ENCODE measurements at places on chromosomes 1 and 21.

DNA sequence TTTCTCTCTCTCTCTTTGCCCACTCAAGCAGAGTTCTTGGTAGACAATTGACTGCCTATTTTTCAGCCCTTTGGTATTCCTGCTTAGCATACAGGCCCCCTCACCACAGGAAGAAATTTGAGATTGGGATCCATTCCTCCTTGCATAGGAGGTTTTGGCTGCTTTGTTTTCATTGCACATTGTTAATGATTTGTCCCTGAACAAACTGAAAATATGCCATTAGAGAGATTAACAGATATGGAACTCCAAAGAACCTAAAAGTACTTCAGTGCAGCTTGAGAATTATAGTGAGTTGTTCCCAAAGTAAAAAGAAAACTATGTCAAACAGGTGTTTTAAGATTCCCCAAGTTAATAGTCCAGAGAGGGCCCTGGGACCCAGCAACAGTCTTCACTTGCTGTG is 200.0 kb downstream of the TTLL7 start:
- DNase-seq = no peak

DNA sequence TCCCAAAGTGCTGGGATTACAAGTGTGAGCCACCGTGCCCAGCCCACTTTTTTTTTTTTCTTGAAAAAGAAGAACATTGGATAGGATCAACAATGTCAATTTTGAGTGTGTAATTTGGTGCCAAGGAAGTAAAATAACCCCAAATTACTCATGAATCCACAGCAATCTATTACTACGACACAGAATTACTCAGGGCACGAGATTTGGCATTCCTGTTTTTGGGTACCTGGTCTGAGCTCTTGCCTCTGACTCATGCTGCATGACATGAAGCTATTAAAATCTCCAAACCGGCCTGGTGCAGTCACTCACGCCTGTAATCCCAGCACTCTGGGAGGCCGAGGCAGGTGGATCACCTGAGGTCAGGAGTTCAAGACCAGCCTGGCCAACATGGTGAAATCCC is 10.4 kb downstream of the RNF19B start:
- no peak for DNase-seq

- DNase-seq = no peak
Observed at GRCh38 chr1:2983706-2984398, 37.4 kb upstream of the ACTRT2 start.

- DNase-seq = no peak
Observed at GRCh38 chr1:219731771-219732170, 118.9 kb upstream of the ZC3H11B start.

GRCh38 chr1:28123461-28123961 is 35.1 kb upstream of the EYA3 start:
- no peak for DNase-seq

- DNase-seq = peak; percentile 53
Observed at GRCh38 chr1:20717452-20718342, at the start of gene KIF17. Gene KIF17, minus strand, starts transcription at chr1:20718007. Its CDS starts 301 bp downstream, at chr1:20717706.

DNA sequence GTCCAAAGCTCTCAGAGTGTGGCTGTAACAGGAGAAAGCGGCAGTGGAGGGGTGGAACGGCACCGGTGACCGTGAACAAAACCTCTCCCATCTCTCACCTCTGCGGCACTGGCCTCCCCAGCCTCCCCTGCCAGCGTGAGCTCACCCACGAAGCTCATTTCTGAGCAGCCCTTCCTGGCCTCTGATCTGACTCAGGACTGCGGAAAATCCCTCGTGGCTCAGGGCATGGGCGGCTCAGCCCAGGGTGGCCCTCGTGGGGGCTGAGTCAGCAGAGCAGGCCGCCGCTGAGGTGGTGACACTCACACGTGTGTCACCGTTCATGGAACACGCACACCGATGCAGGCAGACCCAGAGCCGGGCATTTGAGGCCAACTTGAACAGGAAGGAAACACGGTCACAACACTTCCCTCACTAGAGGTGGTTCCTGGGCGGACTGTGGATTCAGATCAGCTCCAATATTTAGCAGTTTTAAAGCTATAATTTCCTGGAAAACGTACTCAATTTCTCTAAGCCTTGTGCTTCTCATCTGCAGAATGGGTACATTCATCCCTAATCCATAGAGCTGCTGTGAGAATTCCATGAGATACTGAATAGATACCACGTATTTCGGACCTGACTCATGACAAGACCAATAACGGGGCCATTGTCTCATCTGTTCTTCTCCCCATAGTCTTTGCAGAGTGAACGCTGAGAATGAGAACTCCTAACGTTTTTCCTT is 115.0 kb upstream of the TMPRSS2 start:
- DNase-seq = peak; percentile 2

GRCh38 chr1:200891774-200892157 is 2.9 kb upstream of the INAVA start:
- DNase-seq = no peak

DNA sequence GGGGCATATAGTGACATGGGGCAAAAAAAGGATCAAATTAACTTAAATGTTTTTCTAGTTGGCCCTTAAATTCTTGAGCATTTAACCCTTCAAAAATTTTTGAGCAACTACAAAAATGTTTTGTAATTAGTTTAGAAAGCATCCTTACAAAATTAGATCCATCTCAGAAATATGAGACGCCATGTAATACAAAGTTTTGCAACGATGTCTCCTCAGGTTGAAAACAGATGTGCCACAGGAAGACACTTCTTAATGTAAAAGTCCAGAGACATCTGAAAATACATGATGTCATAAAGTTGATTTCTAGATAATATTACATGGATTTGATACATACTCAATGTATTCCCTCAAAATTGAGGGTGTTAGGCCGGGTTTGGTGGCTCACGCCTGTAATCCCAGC is 37.5 kb downstream of the CD46 start:
- DNase-seq = no peak

- no peak for DNase-seq
Observed at GRCh38 chr1:178768423-178768822, 43.4 kb downstream of the RALGPS2 start.

GRCh38 chr1:84855168-84855567 is 37.8 kb downstream of the LPAR3 start:
- no peak for DNase-seq

DNA sequence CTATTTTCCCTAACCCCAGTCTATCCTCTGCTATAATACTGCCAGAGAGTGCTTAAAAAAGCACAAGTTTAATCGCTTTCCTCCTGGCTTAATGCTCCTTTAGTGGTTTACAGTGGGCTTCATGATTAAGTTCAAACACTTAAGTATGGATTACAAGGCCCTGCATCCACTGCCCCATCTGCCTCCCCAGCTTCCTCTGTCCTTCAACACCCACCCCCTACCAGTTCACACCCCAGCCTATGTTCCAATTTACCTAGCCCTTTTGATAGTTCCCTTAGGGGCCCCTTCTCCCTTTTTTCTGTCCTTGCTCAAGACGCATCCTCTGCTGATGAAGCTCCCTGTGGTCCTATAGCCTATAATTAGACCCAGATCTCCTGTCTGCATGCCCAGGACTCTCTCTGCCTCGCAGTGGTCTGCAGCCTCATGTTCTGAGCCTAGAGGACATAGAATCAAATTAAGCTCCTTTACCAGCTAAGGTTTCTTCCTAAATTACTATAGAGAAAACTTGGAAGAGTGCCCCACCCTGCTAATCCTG is 212.5 kb downstream of the FGGY start:
- no peak for DNase-seq

DNA sequence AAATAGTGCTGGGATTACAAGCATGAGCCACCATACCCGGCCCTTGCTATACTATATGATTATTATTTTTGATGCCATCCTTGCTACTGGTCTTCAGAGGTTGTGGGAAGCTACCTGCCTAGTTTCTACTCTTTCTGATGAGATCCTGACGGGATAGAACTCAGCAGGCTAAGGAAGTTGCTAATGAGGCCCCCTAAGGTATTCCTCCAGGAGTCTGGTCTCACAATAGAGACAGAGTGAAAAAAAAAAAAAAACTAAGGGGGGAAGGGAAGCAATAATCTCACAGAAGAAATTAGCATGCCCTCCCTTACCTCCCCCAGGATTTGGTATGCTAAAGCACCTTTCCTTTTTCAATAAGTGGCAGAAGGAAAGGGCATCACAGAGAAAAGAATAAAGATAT is 17.6 kb downstream of the INTS3 start:
- DNase-seq = no peak

GRCh38 chr1:9730096-9730901 is 78.8 kb downstream of the PIK3CD start:
- DNase-seq = no peak

DNA sequence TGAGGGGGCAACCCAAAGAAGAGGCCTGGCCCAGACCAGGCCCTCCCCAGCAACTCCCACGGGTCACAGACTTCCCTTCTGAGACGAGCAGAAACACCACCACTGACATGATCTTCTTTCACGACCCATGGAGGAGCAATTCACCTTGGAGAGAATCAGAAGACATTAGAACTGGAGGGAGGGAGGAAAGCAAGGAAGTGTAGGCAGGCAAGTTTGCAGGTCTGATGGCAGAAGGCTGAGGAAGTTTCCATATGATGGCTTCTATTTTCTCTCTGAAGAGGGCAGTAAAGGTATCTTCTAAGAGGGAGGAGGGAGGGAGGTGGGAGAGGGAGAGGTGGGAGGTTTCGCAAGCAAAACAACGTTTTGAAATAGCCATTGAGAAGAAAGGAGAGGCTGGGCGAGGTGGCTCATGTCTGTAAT is 1.4 kb upstream of the UBXN10 start:
- DNase-seq = no peak

- no peak for DNase-seq
Observed at GRCh38 chr1:114224196-114224907, 70.7 kb upstream of the SYT6 start.

GRCh38 chr1:205669341-205670149 is 10.8 kb downstream of the SLC45A3 start:
- no peak for DNase-seq
